ENCODE measurements at places on chromosomes 12 and 14.

GRCh38 chr14:58812050-58812910, 174.5 kb downstream of the DACT1 start:
- no peak for DNase-seq

- DNase-seq, result no peak
Observed at GRCh38 chr12:4558171-4558570, 3.8 kb upstream of the DYRK4 start.

DNA sequence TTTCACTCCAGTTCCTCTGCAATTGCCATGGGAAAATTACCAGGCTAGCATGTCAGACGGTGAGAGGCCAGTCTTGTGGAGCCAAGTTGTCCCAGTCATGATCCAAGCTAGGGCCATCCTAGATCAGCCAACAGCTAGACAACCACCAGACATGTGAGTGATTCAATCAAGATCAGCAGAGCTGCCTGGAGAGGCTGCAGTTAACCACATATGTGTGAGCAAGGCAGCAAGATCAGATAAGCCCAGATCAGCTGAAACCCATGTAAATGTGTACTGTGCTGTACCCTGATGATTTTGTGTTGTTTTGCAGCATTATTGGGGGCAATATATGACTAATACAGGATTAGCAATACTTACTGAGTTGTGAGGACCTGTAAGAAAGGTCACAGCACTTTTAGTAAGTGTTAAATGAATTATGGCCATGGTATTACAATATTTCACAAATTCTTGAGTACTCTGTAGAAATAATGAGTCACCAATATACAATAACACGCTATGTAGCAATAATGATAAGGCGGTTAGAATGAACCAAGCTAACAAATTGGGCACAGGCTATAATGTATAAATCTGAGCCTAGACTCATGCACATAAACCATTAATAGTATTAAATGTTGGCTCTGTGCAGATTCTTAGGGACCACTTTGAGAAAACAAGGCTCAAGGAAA, 91.4 kb downstream of the SUDS3 start:
- no peak for DNase-seq

DNA sequence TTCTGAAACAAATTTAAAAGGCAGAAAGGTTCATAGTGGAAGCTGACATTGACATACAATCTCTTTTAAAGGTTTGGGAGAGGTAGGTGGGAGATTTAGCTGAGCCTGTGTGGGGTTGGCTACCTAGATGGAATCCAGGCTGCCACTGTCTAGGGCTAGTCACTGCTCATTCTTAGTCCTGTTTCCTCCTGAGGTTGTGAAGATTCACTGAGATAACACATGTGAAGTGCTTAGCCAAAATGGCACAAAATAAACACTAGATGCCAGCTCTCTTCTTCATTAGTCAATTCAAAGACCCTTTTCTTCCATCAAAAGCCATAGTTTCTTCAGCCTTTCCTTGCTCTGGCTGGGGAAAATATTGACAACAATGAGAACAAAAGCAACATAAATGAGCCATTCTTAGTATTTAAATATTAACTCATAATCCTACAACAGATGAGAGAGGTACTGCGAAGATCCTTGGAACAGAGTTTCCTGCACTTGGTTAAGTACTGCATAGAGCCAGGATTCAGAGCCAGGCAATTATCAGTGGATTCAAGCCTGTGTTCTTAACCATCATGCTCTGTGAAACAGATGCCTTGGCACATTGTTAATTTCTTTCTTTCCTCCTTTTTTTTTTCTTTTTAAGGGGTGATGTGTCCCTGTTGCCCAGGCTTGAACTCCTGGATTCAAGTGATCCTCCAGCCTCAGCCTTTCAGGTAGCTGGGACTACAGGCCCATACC, 3.5 kb downstream of the MYF6 start:
- DNase-seq, result no peak

DNA sequence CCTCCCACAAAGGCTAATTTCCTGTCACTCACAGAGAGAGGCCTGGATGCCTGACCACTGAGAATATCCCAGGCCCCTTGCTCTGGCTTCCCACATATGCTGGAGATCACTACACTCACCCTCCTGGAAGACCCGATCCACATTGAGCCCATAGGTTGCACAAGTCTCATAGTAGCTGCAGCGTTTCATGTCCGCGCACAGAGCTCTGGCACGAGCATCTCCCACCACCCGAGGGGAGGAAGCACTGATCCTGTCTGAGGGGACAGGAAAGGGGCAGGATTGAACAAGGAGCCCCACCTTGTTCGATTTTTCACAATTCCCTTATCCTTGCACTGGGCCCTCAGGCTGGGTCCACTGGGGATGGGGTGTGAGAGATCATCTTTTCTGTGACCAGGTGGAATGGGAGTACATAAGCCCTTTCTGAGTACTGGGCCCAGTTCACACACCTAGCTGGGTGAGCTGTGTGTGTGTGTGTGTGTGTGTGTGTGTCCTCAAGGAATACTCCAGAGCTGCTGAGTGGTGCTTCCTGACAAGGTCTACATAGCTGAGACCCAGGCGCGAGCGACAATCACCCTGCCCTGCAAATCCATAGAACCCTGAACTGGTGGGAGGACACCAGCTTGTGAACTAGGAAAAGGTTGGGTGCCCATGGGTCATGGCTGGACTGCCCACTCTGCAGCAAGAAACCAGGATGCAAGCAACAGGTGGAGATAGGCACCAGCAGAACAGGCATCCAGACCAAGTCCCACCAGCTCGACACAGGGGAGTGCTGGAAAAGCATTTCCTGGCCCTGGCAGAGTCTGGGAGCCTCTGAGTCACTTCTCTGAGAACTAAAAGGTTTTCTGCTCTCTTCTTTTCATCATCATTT, 5.6 kb downstream of the AGAP2 start:
- DNase-seq, result no peak

DNA sequence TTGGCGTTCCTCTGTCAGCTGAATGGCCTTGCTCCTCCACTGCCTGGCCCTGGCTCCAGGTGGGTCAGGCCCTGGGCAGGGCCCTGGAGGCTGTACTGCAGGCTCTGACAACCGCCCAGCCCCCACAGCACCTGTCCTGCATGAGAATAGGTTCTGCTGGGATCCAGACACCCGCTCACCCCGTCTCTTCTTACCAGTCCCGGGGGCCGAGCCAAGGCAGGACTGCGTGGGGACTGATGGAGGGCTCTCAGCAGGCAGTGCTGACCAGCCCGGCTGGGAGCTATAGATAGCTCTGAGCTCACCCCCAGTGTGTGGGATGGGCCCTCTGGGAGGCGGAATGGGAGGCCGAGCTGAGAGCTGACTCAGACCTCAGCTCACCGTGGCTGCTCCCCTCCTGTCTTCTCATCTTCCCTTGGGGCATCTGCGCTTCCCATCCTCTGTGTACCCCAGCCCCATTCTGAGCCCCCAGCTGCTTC, 39.6 kb downstream of the TEAD4 start:
- DNase-seq, result no peak

- no peak for DNase-seq
Observed at GRCh38 chr12:52353766-52354165, 13.5 kb downstream of the KRT85 start.

DNA sequence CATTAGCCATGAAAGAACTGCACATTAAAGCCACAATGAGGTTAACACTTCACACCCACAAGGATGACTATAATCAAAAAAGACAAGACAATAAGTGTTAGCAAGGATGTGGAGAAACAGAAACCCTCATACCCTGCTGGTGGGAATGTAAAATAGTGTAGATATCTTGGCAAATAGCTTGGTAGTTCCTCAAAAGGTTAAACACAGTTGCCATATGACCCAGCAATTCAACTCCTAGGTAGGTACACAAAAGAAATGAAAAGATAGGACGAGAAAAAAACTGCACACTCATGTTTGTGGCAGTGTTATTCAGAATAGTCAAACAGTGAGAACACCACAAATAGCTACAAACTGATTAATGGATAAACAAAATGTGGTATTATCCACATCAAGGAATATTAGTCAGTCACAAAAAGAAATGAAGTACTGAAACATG, 93.5 kb downstream of the ATXN2 start:
- DNase-seq, result no peak

DNA sequence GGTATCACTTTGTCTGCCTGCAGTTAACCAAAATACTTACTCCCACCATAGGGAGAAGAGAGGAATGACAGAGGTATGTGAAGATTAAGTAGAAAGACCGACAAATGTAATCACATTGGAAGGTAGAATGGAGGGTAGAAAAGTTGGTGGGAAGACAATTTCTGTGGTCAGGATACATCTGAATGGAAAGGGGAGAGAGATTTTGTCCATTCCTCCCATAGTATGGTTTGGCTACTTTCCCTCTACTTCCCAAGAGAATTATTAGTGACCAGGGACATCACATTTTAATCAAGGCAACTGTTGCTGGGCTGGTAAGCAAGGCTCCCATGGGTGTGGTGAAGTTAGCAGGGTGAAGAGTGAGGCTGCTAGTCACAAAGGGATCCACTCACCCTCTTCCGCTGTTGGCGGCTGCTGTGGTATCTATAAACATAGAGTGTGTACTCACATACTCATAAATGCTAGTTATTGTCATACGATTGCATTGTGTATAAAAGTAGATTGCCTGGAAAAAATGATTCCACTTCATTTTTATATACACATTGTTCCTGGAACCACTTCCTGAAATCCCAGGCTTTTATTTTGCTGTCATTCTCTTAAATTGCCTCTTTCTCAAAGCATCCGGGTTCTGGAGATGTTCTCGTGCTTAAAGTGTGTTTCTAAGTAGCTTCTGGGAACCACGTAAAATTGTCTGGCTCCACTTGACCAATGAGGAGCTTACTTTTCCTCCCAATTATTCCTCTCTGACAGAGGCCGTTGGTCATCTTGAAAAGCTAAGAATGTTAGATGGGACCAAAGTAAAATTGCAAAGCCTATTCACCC, 413.1 kb downstream of the ZFP36L1 start:
- no peak for DNase-seq

DNA sequence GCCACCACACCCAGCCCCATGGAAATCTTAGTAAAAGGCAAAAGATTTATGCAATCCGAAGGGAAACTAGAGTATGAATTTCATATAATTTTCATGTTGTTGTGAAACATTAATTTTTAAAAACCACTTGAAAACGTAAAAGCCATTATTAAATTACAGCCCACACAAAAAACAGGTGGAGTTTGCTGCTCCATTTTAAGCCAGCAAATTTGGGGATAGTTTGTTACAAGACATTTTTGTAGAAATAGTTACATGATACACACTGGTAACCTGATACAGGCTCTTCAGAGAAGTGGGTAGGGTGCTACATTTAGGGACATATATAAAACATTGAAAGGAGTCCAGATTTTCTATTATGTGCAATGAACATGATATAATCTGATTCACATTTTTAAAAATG, 17.6 kb downstream of the GNPTAB start:
- DNase-seq, result no peak

DNA sequence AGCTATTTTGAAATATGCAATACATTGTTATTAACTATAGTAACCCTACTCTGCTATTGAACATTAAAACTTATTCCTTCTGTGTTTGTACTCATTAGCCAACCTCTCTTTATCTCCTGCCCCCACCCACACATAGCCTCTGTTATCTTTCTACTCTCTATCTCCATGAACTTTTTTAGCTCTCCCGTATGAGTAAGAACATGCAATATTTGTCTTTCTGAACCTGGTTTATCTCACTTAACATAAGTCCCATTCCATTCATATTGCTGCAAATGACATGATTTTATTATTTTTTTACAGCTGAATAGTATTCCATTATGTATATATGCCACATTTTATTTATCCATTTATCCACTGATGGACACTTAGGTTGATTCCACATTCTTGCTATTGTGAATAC, 79.0 kb upstream of the AMIGO2 start:
- no peak for DNase-seq

GRCh38 chr14:23356662-23357061, 4.0 kb upstream of the SLC22A17 start:
- DNase-seq, result no peak

DNA sequence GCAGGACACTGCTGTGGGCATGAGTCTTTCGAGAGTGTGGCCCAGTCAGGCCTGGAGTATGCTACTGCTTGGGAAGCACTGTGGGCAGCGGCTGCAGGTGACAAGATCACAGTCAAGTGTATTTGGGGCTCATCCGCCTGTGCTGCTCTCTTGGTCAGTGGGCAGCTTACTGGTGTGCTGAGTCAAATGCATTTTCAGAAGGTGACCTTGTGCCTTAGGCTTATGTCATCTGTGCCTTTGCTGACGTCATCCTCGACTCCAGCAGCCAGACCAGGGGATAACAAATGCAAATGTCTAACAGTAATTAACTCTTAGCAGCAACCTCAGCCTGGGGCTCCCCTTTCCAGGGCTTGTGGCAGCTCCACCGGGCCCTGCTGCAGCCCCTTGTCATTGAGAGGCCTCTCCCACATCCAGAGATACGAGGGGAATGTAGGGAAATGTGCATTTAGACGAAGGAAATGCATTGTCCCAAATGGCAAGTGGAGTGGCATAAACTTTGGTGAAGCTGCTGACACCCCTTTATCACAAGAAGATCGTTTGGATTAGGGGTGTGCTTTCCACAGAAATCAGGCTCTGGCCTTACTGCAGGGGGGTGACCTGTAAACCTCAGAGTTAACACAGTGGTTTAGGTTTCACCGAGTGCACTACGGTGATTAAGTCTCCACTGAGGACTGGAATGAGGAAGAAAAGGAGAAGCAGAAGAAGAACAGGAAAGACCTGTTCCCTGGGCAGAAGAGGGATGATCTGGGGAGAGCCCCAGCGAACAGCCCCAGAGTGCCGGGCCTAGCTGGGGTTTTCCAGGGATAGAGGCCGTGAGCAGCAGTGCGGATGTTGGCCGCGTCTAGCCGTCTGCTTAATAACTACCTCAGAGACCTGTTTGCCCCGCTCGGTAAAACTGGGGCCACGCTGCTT, 39.7 kb downstream of the PSMA6 start:
- DNase-seq, result peak; percentile 97

DNA sequence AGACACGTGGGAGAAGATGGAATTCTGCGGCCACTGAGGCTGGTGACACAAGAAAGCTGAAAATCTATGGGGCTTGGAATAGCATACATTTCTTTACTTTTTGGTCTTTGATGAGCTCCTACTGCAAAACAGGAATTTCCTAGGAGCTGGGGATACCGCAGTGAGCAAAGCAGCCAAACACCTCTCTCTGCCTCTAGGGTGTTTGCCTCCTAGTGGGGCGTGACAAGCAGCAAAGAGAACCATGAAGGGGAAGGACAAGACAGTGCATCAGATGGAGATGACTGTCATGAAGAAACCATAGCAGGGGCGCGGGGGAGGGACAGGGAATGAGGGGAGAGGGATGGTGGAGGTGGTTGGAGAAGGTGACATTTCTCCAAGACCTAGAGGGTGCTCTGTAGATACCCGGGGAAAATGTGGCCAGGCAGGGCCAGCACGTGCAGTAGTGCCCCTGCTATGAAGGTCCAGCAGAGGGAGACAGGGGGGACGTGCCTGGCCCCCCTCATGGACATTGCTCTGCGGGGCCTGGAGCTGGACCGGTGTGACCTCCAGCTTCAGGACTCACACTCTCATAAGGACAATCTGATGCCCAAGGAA, 58.6 kb downstream of the SERPINA3 start:
- no peak for DNase-seq

Data from T47D (cell line).